ENCODE measurements at places on chromosomes 4 and X.

- no peak for DNase-seq
Observed at GRCh38 chrX:102934624-102935023, 2.4 kb upstream of the RAB40AL start.

- DNase-seq, result no peak
Observed at GRCh38 chrX:2334237-2334636, 166.5 kb downstream of the DHRSX start.

DNA sequence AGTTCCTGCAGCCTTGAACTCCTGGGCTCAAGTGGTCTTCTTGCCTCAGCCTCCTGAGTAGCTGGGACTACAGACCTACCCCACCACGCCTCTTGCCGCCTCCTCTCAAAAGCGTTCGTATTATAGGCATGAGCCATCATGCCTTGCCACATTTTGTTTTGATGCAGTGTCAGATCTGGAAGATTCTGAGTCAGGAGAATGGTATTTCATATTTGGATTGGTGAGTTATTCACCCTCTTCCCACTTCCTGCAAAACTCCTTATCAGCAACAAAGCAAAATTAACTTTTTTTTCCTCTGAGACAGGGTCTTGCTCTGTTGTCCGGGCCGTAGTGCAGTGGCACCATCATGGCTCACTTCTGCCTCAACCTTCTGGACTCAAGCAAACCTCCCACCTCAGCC is 29.6 kb downstream of the REST start:
- DNase-seq, result no peak

GRCh38 chr4:109294468-109295020 is 7.9 kb downstream of the COL25A1 start:
- no peak for DNase-seq

DNA sequence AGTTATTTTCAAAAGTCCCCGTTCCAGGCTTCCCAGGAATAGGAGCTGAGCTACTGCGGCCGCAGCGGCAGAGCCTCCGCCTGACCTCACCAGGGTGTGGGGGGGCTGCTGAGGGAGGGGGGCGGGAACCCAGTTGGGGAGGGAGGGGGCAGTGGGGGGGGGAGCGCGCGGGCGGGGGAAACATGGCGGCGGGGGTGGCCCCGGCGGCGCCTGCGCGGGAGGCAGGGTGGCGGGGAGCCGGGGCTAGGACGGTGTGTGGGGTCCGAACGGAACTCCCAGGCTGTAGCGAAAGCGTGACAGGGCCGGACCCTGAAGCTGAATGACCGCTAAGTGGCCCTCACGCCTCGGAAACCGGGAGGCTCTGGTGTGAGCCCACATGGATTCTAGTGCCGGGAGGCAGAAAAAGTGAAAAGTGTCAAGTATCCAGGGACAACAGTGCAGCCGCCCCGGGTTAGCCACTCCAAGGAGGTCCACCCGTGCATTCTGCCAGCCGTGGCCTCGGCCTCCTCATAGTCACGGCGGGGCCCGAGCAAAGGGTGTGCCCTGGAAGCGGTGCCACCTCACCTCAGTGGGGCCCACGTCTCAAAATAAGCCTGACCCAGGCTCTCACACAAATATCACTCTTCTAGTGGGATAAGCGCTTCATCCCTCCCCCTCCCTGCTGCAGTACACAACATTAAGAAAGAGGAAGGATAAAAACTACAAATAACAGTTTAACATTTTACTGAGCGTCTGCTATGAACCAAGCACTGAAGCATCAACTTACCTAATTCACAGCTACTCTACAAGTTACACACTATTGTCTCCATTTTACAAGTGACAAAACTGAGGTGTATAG is at the start of gene KLHL13:
Gene KLHL13, minus strand, starts transcription at position 98 of the 838 bp plus-strand sequence. CDS start 88,337 bp downstream, outside the sequence.
- DNase-seq, result peak; percentile 19

GRCh38 chr4:98318521-98318920 is 57.3 kb downstream of the RAP1GDS1 start:
- no peak for DNase-seq

DNA sequence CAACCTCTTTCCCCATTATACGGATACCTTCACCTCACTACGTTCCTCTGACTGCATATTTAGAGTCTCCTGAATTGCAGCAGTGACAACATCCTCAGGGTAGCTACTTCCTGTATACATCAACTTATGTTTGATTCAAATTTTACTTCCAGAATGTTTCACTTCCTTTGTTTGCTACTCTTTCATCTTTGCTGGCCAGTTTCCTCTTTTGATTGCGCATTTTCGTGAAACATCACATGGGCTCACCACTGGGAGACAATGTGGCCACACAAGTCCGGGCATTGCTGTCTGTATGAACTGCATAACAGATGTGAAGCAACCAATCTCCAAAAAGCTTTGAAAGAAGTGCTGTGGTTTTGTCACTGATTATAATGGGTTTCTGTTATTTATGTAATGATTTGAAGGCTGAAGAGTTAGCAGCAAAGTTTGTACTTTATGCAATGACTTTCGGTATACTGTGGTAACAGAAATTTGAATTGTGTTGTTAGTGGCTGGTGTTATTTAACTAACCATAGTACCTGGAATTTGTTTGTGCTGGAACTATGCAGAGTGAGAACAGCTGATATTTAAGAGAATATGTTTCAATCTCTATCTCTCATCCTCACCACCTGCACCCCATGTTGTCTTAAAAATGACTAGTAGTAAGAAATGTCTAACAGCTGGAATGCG is 7.4 kb downstream of the SNCA start:
- no peak for DNase-seq

DNA sequence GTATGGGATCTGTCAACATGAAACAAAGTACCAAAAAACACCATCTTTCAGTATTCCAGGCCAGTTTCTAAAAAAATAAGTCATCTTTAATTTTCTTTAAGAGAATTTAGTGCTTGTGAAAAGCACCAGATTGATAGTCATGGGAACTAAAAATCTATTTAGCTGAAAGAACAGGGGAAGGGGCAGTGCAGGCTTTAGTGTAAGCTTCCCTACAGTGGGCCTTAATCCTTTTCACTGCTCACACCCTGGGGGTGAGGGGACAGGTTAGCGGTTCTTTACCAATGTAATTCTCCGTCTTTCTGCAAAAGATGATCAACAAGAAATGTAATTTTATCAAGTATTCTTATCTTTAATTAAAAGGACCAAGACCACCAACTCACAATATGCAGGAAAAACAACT is 47.1 kb downstream of the CHIC2 start:
- DNase-seq, result no peak

DNA sequence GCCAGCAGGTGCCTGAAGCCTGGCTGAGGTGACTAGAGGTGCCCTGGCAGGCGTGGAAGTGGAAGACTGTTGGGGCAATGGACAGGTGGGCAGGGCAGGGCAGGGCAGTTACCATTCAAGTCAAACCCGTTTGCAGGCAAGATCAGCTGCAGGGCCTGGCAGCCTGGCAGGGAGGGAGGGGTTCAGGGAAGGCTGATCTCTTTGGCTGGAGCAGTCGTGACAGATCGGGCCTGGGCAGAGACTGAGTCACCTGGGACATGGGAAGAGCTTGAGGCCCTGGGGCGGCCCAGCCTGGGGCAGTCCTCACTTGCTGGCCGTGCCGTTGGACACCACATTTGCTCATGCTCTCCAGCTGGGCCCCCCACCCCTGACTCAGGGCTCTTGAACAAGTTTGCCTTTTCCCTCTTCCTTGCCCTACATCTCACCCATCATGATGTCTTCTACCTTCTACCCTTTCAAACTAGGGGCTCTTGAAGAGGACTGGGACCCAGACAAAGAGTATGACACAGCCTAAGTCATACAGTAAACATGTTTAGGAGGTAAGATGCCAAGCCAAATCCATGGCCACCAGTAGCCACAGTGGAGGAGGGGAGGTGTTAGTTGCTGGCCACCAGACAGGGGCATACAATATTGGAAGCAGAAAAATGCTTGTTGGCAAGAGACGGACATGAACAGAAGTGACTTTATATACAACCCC is 2.0 kb upstream of the ZNF185 start:
- no peak for DNase-seq
